ENCODE measurements at places on chromosomes 11 and 22.

DNA sequence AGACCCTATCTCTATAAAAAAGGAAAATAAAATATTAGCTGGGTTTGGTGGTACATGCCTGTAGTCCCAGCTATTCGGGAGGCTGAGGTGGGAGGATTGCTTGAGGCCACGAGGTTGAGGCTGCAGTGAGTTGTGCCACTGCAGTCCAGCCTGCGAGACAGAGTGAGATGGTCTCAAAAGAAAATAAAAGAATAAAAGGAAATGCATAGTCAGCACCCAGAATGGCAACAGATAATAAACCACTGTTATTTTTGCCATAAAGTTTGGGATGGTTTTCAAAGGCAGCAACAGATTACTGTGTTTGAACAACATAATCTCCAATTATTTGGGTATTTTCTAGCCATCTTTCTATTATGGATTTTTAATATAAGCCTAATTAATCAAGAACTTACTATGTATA is 61.9 kb downstream of the ATG16L2 start:
- DNase-seq, result no peak

DNA sequence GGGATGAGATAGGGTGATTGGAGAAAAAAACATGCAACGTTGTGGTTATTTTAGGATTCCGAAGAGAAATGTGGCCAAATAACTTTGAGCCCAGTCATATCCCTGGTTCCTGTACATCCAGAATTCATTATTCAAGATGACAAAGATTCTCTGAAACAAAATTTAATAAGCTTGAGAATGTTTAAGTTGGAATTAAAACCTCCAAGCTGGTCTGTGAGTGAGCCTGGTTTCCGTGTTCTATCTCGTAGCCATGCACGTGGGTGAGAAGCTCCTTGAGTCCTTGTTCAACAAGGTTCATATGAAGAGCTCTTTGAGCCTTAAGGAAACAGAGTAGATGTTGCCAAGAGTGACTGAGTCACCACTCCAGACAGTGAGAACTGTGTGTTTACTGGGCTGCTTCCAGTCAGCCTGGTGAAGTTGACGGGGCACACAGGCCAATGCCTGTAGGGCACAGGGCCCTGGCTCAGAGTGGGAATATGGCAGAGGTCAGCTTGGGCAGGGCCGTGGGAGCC is 206.5 kb downstream of the NAV2 start:
- DNase-seq, result no peak

- DNase-seq, result peak; percentile 48
These were observed 11.1 kb downstream of the POLR3H start for GRCh38 chr22:41532908-41533825.

DNA sequence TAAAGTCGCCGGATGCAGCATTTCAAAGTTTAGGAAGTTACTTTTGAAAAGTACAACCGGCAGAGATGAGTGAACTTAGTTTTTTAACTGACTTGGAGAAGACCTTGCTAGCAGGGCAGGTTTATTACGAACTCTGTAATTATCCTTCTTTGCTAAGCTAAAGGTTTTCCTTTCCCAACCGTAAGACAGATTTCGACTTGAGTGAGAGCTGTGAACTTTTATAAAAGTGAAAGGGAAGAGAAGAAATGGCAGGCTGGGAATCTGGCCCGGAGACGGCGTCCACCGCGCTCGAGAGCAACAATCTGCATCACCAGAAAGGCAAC is 659 bp upstream of the TEAD1 start:
- DNase-seq, result no peak

- DNase-seq, result no peak
These were observed 428.8 kb downstream of the DYNC2H1 start for GRCh38 chr11:103537904-103538502.

GRCh38 chr11:36437413-36437812 is 72.7 kb downstream of the TRAF6 start:
- DNase-seq, result no peak

GRCh38 chr22:44362249-44363012 is 49.7 kb upstream of the SHISAL1 start:
- DNase-seq, result no peak

DNA sequence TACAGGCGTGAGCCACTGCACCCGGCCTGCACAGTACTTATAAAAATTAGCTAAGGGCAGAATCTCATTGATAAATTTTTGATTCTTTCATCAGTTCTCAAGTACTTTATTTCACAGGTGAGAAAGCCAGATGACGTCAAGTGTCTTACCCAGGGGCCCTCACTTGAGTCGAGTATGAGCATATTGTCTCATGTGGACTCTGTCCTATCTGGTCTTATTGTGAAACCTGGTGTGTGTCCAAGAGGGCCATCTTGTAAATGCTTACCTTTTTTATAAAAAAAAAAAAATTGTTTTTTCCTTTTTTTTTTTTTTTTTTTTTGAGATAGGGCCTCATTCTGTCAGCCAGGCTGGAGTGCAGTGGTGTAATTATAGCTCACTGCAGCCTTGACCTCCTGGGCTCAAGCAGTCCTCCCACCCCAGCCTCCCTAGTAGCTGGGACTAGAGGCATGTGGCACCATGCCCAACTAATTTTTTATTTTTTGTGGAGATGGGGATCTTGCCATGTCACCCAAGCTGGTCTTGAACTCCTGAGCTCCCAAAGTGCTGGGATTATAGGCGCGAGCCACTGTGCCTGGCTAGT is 6.0 kb downstream of the ACO2 start:
- DNase-seq, result no peak

GRCh38 chr11:72007587-72007986 is 8.9 kb downstream of the IL18BP start:
- no peak for DNase-seq

GRCh38 chr22:17678817-17679385 is 40.3 kb downstream of the BCL2L13 start:
- no peak for DNase-seq

DNA sequence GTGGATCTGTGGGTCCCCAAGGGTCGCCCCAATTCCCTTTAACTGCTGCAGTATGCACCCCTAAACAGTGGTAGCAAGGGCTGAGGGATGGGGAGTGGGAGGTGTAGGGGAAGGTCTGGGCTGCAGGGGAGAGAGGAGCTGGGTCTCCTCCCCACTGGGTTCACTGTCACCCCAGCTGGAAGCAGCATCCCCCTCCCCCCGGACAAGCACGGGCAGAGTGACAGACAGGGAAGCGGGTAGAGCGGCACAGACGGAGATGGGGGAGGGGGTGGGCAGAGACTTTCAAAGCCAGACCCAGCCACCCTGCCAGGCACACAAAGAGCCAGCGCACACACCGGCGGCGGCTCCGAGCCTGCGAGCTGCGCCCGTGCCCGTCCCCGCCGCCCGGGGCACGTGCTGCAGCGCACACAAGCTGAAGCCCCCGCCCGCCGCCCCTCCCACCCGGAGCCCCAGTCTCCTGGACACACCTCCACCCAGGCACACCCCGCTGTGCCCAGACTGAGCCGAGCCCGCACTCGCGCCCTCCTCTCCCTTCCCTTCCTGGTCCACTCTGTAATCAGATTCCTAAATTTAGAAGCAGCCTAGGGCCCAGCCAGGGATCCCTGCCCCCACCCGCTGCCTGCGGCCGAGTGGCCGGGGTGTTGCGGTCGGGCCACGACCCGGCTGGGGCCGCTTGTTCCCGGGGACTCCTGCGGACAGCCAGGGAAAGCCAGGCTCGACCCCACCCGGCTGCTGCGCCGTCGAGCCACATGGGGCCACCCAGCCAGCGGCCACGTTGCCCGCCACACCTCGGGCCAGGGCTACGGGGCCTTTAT is 935 bp upstream of the RCOR2 start:
- peak; percentile 14 for DNase-seq

GRCh38 chr11:96172604-96173003 is 170.4 kb downstream of the MAML2 start:
- no peak for DNase-seq

GRCh38 chr11:7381937-7382336 is 103.4 kb upstream of the OLFML1 start:
- DNase-seq, result no peak

GRCh38 chr11:104096900-104097299 is 60.5 kb downstream of the DDI1 start:
- no peak for DNase-seq

- no peak for DNase-seq
These were observed 12.9 kb upstream of the CAT start for GRCh38 chr11:34425867-34426266.

DNA sequence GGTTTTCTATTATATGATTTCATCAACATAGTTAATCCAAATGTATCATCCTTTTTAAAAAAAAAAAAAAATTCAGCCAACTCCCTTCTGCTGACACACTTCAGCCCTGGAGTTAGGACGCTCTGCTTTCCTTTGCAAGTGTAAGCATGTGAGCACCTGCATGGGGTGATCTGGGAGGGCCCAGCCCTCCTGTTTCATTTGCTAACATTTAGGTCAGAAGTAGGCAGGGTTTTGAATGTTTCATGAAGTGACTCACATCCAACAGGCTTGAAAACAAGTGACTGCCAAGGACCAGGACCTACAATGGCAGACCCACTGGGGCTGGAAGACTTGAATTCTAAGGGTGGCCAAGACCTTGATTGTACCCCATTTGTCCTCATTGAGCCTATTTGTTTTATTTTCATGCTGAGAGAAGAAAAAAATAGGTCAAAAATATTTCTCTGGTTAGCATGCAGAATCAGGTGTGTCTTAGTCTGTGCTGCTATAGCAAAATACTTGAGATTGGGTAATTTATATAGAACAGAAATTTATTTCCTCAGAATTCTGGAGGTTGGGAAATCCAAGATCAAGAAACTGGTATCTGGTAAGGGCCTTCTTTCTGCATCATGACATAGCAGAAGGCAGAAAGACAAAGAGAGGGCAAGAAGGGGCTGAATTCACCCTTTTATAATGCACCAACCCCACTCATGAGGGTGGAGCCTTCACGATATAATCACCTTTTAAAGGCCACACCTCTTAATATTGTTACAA is 137.6 kb downstream of the CD44 start:
- no peak for DNase-seq

DNA sequence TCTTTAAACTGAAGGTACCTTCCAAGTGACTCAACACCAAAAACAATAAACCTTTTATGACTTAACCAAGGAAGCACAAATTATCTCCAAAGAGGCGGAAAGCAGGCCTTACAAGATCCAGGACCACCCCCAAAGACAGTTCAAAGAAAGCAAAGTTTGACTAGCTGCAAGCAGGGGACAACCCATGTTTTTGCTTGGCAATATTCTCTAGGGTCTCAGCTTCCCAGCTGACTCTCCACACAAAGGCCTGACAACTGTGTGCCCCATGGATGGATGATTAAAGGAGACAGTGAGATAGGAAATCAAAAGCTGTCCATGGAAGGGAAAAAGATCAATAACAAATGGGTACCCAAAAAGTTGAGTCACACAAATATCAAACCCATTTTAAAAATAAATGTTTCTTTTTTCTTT is 232.2 kb downstream of the DDX10 start:
- no peak for DNase-seq

GRCh38 chr22:26045051-26045450 is 124.2 kb upstream of the SEZ6L start:
- DNase-seq, result no peak

DNA sequence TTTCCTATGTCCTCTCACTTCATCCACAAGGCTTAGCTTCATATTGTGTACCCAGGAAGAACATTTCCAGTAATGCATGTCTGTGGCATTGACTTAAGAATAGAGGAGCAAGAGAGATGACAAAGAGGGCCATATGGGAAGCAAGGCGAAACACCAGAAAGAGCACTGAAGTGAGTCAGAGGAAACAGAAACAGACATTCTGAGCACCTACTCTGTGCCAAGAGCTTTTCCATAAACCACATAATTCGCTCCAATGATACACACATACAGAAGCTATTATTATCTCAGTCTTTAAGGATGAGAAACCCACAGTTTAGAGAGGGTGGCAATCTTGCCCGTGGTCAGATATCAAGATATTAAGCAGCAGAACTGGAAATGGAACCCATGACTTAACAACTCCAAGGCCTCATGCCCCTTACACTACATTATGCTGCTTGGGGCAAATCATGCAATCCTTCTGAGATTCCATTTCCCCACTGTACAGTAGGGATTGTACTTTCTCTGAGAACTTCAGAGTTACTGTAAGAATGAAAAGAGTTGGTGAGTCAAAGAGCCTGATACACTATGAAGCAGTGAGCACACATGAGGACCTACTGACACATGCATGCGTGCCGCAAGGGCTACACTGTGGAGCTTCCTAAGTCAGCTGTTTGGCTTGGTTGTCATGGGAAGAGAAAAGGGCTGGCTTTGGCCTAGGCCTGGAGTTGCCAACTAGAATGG is 126.6 kb downstream of the KCNC1 start:
- no peak for DNase-seq

DNA sequence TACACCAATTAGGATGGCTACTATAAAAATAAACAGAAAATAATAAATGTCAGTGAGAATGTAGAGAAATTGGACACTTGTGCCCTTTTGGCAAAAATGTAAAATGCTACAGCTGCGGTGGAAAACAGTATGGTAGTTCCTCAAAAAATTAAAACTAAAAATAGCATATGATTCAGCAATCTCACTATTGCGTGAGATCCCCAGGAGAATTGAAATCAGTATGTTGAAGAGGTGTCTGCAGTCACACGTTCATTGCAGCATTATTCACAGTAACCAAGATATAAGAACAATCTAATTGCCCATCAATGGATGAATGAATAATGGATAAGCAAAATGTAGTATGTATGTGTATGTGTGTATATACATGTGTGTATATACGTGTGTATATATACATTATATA is 6.8 kb downstream of the OR52N2 start:
- DNase-seq, result no peak

All from T follicular helper cell (primary cell).